GM12878 (cell line): ENCODE measurements at places on chromosomes 4 and X. TPM values are rescaled to one million over a fixed set of nuclear protein-coding genes. Genes with fewer than 3 reads are reported as not detected.

- no peak for DNase-seq
These were observed 1037.9 kb upstream of the AGA start for GRCh38 chr4:178480105-178480504.

- no peak for DNase-seq
These were observed 8.8 kb upstream of the NKX1-1 start for GRCh38 chr4:1414831-1415680.

DNA sequence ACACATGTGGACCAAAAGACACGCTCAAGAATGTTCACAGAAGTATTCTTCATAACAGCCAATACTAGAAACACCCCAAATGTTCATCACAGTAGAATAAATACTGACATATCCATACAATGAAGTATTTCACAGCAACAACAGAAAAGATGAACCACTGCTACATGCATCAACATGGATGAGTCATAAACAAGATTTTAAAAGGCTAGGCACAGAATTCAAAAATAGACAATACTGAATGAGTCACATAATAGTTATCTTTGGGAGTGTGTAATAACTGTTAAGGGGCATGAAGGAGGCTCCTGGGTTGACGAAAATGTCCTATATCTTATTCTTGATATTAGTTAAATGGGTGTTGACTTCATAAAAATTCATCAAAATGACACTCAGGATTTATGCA, 43.5 kb downstream of the CLOCK start:
- no peak for DNase-seq

PDHA2 gene
- total RNA-seq: not detected in 2 replicates

RHOH gene
- total RNA-seq: 64.5 and 65.7 TPM in 2 replicates
